ENCODE measurements at places on chromosomes 5 and 9.

- no peak for DNase-seq
These were observed 417.9 kb upstream of the ACTBL2 start for GRCh38 chr5:57900381-57900944.

GRCh38 chr5:139684350-139684880 is 36.3 kb downstream of the CXXC5 start:
- no peak for DNase-seq

DNA sequence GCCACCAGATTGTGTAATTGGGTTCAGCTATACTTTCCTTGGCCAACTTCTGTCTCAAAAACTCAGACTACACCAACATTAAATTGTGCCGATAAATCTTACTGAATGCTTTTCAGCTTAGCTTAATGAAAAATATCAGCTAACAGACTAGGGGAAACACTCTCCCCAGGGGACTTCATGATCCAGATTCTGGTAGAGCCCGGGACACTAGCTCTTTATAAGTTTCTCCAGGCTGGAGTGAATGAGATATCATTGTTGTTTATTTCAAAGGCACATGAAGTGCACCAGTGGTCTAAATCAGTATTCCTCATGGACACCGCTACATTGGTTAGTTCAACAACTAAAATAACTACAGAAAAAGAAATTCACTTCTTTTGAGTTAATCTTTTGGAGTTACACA is 10.5 kb upstream of the LHFPL2 start:
- DNase-seq: no peak

DNA sequence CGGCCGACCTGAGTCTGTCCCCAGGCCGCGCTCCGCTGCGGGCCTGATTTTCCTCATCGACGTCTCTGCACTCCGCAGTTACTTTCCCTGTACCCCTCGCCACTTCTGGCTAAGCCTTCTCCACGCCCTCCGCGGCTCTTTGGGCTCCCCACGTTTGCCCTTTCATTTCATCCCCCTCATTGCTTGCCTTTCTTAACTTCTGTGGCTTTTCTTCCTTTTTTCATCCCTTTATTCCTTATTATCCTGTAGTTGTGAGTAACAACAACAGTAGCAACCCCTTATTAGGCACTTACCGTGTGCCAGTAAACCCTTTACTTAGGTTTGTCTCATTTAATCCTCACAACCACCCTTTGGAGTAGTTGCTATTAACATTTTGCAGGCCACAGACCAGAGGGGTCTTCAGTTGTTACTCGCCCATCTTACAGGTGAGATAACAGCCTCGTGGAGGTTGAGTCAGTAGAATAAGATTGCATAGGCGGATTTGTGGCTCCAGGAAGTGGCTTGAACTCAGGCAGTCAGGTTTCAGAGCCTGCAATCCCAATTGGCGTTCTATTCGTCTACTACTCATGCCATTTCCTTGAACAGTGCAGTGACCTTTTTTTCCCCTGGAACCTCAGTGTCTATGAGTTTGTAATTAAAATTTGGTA is 724 bp downstream of the TCERG1 start:
- DNase-seq: peak; percentile 44

GRCh38 chr5:1297243-1297642 is 2.4 kb upstream of the TERT start:
- no peak for DNase-seq

GRCh38 chr5:44774279-44774880 is 34.4 kb upstream of the MRPS30 start:
- DNase-seq: peak; percentile 65

DNA sequence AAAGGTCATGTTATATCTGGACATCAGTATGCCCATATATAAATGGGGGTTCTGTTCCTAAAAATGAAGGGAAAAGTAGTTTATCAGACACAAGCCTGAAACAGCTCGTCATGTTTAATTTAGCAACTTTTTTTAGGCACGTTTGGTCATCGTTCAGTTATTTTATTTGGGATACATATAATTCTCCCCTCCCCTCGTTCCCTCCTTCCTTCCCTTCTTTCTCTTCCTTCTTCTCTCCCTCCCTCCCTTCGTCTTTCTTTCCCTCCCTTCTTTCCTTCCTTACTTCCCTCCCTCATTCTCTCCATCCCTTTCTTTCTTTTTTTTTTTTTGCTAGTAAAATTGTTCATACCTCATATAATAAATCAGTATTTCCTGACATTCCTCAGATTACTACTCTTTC is 3.4 kb downstream of the PPWD1 start:
- DNase-seq: no peak

DNA sequence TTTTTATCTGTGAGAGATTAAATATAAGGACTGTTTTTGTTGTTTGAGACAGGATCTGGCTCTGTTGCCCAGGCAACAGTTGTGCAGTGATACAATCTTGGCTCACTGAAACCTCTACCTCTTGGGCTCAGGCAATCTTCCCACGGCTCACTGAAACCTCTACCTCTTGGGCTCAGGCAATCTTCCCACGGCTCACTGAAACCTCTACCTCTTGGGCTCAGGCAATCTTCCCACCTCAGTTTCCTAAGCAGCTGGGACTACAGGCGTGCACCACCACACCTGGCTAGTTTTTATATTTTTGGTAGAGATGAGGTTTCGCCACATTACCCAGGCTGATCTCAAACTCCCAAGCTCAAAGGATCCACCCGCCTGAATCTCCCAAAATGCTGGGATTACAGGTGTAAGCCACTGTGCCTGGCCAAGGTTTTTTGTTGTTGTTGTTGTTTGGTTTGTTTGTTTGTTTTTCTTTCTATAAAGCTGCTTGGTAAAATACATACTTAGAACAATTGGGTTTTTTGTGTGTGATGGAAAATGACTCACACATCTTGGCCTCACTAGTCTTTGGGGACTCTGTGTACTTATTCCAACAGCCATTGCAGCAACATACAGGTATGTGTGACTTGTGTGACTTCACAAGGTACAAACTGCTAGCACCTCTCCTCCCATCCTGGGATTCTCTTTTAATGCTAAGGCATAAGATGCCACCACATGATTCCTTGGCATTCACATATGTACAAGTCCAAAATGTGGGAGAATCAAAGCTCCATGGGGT is 36.5 kb upstream of the RASA1 start:
- DNase-seq: no peak

- DNase-seq: peak; percentile 72
These were observed 26.0 kb downstream of the GABRP start for GRCh38 chr5:170809551-170809950.

DNA sequence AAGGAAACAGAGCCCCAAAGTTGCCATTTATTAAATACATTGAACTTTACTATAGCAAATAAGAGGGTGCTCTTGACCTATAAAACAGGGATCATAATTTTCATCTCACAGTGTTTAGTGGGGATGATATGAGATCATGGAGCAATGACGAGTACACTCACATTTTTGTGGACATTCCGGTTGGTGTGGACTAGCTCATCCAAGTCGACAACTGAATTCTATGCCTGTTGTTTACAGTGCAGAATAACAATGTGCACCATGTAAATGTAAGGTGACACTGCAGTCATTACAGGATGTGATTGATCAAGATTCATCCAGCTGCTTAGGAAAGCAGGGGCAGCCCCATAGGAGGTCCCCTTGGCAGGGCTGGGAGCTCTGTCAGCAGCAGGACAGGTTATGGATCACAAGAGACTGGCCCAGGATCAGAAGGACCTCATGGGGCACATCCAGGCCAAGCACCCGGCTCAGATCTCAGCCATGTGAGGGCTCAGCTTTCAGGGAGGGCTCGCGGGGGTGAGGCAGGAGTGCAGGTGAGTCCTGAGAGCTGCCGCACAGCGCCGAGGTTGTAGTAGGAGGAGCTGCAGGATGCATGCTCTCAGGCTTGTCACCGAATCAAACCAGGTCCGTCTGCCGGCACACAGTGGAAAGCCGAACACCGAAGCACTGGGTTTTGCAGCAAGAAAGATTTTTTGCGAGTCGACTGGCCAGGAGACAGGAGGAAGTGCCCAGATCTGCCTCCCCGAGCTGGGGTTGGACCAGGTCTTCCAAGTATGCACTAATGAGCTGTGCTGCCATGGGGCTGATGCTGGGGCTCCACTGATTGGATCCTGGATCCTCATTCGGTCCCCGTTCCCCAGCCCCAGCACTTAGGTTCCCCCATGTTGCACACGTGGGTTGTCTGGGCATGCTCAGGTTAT is 28.2 kb downstream of the MRPL36 start:
- no peak for DNase-seq

DNA sequence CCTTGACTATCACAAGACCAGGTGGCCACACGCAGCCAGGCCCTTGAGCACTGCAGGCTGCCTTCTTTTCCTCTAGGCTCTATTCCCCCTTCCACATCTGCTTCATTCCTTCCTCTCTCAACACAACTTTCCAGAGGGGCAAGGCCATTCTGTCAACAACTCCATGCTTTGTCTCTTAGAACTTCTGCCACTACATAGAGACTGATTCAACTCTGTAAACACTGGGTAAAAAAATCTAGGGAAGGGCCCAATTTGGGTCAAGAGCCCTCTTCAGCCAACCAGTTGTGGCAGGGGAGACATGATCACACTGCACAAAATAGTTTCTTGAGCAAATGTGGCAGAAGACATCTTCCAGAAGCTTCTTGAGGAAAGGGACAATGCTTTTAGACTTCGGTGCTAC is 55.6 kb downstream of the ATPSCKMT start:
- no peak for DNase-seq

GRCh38 chr9:80158554-80159170 is 586.9 kb downstream of the TLE4 start:
- no peak for DNase-seq

GRCh38 chr9:117018966-117019617 is 332.0 kb downstream of the TRIM32 start:
- no peak for DNase-seq

DNA sequence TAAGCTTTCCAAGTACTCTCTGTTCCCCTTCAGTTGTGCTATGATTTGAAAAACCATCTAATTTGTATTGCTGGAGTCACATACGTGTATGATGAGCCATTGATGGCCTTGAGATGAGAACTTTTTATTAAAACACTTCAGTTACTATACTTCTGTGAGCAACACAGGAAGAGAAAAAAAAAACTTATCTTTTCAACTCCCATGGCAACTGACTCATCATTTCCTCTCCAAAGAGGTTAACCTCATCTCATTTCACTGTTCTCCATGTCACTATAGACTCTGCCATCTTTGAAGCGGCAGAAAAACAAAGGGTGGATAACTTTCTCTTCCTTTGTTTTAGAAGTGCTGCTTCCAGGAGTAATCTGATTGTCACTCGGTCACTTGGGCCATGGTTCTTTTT is 104.3 kb upstream of the PCSK1 start:
- peak; percentile 66 for DNase-seq

DNA sequence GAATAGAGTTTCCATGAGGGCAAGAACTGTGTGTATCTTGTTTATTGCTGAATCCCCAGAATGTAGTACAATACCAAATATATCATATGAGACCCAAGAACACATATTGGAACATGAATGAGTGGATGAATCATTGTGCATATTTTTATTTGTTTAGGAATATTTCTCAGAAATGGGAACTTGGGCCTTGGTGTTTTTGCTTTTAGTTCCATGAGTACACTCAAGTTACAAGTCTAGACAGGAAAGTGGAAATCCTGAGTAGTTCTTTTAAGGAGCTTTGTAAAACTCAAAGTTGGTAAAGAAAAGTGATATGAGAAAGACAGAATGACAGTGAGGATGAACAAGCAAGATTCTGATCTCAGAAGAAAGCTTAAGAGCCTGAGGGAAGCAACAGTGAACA is 647.0 kb downstream of the EFNA5 start:
- DNase-seq: peak; percentile 1

DNA sequence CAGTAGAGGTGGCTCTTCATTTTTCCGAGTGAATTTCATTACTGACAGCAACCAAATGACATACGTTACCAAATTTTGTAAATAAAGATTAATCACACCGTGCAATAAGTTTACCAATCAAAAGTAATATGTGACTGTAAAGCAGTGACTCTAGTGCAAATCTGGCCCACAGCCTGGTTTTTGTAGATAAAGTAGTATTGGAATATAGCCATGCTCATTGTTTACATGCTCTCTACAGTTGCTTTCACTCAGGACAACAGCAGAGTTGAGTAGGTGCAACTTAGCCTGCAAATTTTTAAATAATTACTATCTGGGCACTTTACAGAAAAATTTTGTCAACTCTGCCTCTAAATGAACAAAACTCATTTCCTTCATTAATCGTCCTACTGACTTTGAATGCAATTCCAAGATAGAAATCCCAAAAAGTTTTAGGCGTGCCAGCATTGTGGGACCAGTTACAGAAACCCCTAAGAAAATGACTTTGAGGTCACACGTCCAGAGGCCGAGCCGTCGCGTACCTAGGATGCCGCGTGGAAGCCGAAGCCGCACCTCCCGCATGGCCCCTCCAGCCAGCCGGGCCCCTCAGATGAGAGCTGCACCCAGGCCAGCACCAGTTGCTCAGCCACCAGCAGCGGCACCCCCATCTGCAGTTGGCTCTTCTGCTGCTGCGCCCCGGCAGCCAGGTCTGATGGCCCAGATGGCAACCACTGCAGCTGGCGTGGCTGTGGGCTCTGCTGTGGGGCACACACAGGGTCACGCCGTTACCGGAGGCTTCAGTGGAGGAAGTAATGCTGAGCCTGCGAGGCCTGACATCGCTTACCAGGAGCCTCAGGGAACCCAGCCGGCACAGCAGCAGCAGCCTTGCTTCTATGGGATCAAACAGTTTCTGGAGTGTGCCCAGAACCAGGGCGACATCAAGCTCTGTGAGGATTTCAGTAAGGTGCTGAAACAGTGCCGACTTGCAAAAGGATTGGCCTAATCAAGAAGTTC is 180.7 kb upstream of the TLE4 start:
- DNase-seq: no peak

DNA sequence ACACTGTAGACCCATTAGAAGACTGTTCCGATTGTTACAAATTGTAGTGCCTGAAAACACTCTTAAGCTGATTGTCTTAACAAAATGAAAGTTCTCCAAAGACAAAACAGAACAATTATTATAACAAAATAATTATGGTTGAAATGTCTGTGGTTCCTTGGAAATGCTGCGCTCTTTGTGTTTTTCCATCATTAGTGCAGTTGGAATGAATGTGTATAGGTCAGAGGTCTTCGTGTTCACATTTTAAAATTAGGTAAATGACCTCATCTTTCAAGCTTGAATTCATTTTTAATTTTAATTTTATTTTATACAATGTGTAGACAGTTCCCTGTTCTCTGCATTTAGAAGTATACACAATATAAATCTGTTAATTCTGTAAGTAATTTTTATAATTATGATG is 56.7 kb upstream of the NXNL2 start:
- no peak for DNase-seq

DNA sequence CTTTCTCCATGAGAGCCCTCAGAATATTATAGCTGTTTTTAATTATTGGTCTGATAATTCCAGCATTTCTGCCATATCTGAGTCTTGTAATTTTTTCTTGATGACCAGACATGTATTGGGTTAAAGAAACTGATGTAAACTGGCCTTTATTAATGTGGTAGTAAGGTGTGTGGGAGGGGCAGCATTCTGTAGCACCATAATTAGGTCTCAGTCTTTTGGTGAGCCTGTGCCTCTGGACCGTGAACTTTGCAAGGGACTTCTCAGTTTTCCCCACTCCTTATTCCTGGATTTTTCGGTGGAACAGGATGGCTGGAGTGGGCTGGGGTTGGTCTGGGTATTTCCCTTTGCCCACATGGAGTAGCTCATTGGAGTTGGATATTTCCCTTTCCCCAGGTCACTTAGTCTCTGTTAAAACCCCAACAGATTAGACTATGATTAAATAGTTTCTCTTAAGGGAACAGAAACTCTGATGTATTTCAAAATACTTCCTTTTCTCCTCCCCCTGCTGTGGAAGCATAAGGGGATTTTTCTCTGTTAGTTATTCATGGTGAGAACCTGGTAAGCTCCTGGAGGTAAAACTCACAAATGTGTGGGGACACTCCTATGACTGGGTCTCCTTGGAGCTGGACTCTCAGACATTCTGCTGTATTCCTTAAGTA is 52.4 kb downstream of the FSD1L start:
- DNase-seq: no peak

All from fibroblast of villous mesenchyme (primary cell).